ENCODE measurements at places on chromosomes 6 and 20. TPM values are rescaled to one million over a fixed set of nuclear protein-coding genes. Genes with fewer than 3 reads are reported as not detected.
A peak's percentile ranks its signal among the peaks of the same experiment; 100 is the strongest.

Gene INSM1
- not detected for total RNA-seq

- DNase-seq = no peak
Observed at GRCh38 chr6:105106260-105106659, 73.6 kb downstream of the POPDC3 start.

GRCh38 chr6:156718647-156719394 lies 58.4 kb upstream of the ARID1B start:
- peak; percentile 82 for DNase-seq

DNA sequence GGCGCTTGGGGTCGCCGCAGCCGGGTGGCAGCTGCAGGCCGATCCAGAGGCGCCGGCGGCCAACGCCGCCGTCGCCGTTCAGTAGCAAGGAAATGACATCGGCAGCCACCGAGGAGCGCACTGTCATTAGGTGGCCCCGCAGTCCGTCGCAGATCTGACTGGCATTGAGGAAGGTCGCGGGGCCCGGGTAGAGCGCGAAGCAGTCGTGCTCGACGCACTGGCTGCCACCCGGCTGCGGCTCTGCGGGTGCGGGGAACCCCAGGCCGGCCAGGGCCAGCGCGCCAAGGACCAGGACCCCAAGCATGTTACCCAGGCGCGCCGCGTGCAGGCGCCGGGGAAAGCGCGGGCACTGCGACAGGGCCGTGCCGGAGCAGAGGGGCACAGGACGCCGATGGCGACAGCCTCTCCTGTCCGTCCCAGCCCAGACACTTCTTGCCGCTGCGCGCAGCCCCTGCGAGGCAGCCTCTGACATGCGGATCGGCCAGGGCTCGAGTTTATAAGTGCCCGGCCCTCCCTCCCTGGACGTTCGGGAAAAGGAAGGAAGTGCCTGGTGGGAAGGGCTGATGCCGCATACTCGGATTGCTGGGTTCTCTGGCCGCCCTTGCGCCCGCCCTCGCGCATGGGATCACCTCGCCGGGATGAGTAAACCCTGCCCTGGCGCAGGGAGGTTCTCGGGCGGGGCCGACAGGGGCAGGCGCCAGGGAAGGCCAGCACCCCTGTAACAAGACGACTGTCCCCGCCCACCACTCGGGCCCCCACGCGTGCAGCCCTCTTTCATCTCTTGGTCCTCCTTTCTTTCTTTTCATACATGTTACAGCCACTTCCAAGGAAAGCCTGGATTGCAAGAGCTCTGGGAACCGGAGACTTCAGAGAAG lies at the start of gene THBD:
Gene THBD, minus strand, starts transcription at position 472 of the 875 bp plus-strand sequence. Its CDS starts 168 bp downstream, at position 304.
- DNase-seq = peak; percentile 86

- DNase-seq = peak; percentile 61
Observed at GRCh38 chr6:7267071-7267465, 45.9 kb downstream of the SSR1 start.

DNA sequence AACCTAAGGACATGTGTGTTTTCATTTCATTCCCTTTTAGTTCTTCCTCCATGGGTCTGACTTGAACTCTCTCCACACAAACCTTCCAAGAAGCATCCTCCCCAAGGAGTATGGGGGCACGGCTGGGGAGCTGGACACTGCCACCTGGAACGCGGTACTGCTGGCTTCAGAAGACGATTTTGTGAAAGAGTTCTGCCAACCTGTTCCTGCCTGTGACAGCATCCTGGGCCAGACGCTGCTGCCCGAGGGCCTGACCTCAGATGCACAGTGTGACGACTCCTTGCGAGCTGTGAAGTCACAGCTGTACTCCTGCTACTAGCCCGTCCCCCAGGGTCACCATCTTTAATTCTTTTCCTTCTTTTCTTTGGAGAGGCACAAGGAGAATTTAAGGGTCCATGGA lies 13.5 kb downstream of the TTPAL start:
- DNase-seq = no peak

Gene CLPSL2
- total RNA-seq = not detected

- no peak for DNase-seq
Observed at GRCh38 chr6:71979911-71980310, 93.6 kb downstream of the RIMS1 start.

Gene RBCK1
- 85.3 TPM for total RNA-seq

- DNase-seq = no peak
Observed at GRCh38 chr6:20070047-20070446, 142.2 kb downstream of the MBOAT1 start.

Gene SLC17A3
- not detected for total RNA-seq

DNA sequence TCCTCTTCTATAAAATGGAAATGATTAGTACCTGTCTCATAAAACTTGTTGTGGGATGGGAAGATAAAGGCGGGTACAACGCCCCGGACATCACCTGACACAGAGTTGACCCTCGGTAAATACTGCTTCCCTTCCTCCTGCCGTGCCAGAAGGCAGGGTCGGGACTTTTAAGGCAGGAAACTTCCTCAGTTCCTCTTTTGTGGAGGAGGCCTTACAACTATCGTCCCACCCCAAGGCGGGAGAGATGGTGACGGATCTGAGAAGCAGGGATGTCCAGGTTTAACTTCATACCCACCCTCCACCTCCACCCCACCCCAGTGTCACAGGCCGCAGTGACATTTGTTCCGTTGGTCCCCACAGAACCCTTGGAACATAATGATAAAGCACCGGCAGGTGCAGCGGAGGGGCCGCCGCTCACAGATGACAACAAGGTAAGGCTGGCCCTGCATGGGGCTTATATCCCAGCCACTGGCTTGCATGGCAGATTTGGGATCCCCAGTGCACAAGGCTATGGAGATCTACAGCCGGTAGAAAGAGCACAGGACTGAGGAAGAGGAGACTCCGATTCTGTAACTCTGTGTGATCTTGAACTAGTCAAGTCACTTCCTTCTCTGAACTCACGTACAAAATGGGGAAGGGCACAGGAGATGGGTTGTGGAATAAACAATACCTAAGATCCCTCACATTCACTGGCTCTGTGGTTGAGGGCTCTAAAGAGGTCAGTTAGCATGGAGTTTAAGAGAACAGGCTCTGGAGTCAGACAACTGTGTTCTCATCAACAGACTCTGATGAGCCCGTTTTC lies 764 bp downstream of the DNTTIP1 start:
- DNase-seq = no peak

DNA sequence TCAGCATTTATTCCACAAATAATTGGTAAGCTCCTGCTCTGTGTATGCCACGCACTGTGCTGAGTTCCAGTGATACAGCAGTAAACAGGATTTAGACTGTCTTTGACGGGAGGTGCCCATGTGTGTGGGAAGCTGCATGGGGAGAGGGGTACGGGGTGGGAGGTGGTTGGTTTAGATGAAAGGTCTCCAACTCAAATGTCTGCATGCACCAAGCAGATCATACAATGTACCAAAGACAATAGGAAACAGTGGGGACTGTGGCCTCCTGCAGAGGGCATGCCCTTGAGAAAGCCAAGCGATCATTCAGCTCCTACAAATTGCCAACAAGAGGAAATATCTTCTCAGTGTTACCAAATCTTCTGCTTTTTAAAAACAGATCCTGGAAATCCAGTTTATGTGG lies 36.1 kb downstream of the SLC22A2 start:
- DNase-seq = no peak

DNA sequence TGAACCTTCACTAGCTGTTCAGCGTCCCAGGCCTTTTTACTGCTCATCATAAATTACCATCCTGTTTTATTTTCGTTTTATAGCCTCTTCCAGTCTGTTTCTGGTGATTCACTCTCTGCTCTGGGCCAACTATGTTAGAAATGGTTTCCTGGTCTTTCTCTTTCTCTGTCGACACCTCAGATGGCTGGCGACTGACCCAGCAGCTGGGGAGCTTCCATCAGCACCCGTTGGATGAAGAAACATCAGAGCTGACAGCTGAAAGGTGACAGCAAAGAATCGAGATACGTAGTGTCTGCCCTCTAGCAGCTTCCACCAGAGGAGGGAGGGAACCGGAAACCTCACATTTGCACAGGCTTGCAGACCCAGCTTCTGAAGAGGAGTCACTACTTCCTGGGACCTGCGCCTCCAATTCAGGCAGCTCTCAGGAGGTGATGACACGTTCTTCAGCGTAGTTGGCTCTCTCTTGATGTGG lies 82.9 kb upstream of the MLN start:
- DNase-seq = no peak

Gene KCNB1
- total RNA-seq = 4.0 TPM
